ENCODE measurements at places on chromosomes 3 and 15. TPM values are rescaled to one million over a fixed set of nuclear protein-coding genes. Genes with fewer than 3 reads are reported as not detected.

Gene GRK7
- polyA plus RNA-seq, result not detected

GRCh38 chr3:129587566-129588210, 18.8 kb downstream of the PLXND1 start:
- H3K36me3 ChIP-seq, result no peaks in the 10 kb centered on the region
- no peak for DNase-seq
- H3K27me3 ChIP-seq, result no peaks in the 10 kb centered on the region
- no peak overlapping the region for H3K4me3 ChIP-seq
- no peak overlapping the region for H3K27ac ChIP-seq
- H3K4me1 ChIP-seq, result peaks cover 28% of the 10 kb centered on the region

Gene GPR171
- polyA plus RNA-seq, result 3.4 TPM

Gene CRYGS
- polyA plus RNA-seq, result 2.0 TPM

- H3K4me1 ChIP-seq, result peaks cover 25% of the 10 kb centered on the region
- no peak for DNase-seq
- no peaks in the 10 kb centered on the region for H3K27me3 ChIP-seq
These were observed 4.2 kb downstream of the TWF2 start for GRCh38 chr3:52234516-52235447.

- H3K4me1 ChIP-seq, result peaks cover 46% of the 10 kb centered on the region
- no peak overlapping the region for H3K27ac ChIP-seq
- no peak overlapping the region for H3K4me3 ChIP-seq
- no peaks in the 10 kb centered on the region for H3K27me3 ChIP-seq
These were observed 94.1 kb upstream of the SKOR1 start for GRCh38 chr15:67731112-67731721.

DNA sequence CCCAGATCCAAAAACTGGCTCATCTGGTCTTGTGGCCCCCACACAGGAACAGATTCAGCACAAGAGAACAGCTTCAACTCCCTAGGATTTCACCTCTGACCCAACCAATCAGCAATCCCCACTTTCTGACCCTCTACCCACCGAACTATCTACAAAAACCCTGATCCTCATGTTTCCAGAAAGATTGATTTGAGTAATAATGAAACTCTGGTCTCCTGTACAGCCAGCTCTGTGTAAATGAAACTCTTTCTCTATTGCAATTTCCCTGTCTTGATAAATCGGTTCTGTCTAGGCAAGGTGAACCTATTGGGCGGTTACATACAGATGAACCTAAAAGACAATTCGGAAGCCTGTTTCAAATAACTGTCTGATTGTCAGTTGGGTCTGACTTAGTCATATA, 847.6 kb upstream of the ALCAM start:
- peak; percentile 2 for DNase-seq
- H3K4me1 ChIP-seq, result peaks cover 30% of the 10 kb centered on the region
- peak overlapping the region; percentile 22 for H3K4me3 ChIP-seq

DNA sequence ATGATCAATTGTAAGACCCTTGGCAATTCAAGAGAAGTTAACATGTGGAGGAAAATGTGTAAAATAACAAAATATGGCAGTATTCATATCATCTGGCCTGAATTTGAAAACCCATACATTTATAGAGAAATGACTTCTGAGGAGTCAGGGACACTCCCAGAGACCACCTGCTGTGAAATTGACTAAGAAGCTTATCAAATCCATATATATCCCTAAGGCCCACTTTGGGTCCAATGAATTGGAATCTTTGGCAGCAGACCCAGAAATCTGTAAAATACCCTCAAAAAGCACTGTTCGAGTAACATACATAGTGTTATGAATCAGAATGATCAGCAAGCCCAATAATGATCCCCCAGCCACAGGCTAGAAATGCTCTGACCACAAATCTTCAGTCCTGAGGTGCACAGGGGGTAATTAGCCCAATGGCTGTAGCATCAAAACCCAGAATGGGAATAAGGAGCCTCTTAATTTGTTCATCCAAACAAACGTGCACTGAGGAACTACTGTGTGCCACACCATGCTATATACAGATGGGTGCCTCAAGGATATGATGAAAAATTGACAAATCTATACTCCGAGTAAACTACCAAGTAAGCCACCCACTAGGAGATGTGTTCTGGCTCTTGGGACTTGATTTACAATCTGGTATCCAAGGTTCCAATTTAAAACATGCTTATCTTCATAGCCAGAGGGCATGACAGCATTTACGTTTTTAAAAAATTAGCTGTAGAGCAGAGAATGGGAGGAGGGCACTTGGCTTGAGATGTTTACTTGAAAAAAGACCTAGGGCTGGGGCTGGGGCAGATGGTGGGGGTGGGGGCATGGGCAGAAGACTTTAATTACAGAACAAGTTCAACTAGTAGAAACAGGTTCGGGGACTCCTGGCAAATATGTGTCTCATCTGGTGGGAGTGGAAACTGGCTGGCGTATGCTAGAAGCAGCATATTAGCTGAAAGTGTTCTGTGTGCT, 9.1 kb upstream of the ARHGEF3 start:
- H3K36me3 ChIP-seq, result no peaks in the 10 kb centered on the region
- DNase-seq, result no peak
- no peaks in the 10 kb centered on the region for H3K27me3 ChIP-seq
- no peaks in the 10 kb centered on the region for H3K4me1 ChIP-seq
- H3K4me3 ChIP-seq, result no peak overlapping the region

GRCh38 chr3:195085356-195086130, 185.4 kb downstream of the XXYLT1 start:
- H3K4me1 ChIP-seq, result peaks cover 13% of the 10 kb centered on the region
- no peak for DNase-seq
- no peak overlapping the region for H3K27ac ChIP-seq
- H3K36me3 ChIP-seq, result no peaks in the 10 kb centered on the region

Gene PLAAT1
- polyA plus RNA-seq, result 6.6 TPM

GRCh38 chr3:184382326-184383032, 2.6 kb downstream of the CHRD start:
- DNase-seq, result no peak
- H3K4me1 ChIP-seq, result peaks cover 16% of the 10 kb centered on the region
- H3K27me3 ChIP-seq, result peaks cover 63% of the 10 kb centered on the region
- no peak overlapping the region for H3K4me3 ChIP-seq
- no peaks in the 10 kb centered on the region for H3K36me3 ChIP-seq

GRCh38 chr3:162586591-162586990, 1090.0 kb downstream of the OTOL1 start:
- no peak overlapping the region for H3K27ac ChIP-seq
- no peaks in the 10 kb centered on the region for H3K27me3 ChIP-seq
- no peak overlapping the region for H3K4me3 ChIP-seq
- H3K36me3 ChIP-seq, result no peaks in the 10 kb centered on the region
- DNase-seq, result peak; percentile 27
- no peaks in the 10 kb centered on the region for H3K4me1 ChIP-seq

All from GM23338 (cell line).